ENCODE measurements at places on chromosomes 16 and 17.

- no peak for DNase-seq
Observed at GRCh38 chr16:56211435-56211981, 20.2 kb downstream of the GNAO1 start.

- DNase-seq = no peak
Observed at GRCh38 chr17:7248796-7249195, 2.7 kb downstream of the CTDNEP1 start.

DNA sequence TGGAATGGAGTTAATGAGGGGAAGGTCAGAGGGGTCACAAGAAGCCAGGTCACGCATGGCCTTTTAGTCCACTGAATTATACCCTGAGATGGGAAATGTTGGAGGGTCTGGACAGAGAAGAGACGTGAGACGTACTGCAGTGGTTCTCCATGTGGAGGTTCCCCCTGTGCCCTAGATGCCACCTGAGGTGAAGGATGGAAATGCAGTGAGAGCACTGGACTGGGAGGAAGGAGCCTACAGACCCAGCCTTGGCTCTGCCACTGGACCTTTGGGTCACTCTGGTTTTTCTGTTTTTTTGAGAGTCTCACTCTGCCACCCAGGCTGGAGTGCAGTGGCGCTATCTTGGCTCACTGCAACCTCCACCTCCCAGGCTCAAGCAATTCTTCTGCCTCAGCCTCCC lies 1.8 kb upstream of the PLSCR3 start:
- no peak for DNase-seq

- no peak for DNase-seq
Observed at GRCh38 chr16:19291475-19291874, 5.9 kb downstream of the CLEC19A start.

DNA sequence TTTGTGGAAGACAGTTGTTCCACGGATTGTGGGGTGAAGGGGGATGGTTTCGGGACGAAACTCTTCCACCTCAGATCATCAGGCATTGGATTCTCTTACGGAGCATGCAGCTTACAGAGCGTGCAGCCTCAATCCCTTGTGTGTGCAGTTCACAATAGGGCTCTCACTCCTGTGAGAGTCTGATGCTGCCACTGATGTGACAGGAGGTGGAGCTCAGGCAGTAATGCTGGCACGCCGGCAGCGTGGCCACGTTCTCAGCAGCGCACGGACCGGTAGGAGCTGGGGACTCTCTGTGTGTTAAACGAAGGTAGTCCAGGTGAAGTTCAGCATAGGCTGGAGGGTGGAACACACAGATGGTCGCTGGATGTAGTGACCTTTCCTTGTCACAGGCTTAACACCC lies 37.8 kb downstream of the SEC14L1 start:
- DNase-seq = no peak

GRCh38 chr16:78759596-78759995 lies 660.1 kb downstream of the WWOX start:
- no peak for DNase-seq

GRCh38 chr17:29611351-29612093 lies 11.2 kb downstream of the CORO6 start:
- no peak for DNase-seq

DNA sequence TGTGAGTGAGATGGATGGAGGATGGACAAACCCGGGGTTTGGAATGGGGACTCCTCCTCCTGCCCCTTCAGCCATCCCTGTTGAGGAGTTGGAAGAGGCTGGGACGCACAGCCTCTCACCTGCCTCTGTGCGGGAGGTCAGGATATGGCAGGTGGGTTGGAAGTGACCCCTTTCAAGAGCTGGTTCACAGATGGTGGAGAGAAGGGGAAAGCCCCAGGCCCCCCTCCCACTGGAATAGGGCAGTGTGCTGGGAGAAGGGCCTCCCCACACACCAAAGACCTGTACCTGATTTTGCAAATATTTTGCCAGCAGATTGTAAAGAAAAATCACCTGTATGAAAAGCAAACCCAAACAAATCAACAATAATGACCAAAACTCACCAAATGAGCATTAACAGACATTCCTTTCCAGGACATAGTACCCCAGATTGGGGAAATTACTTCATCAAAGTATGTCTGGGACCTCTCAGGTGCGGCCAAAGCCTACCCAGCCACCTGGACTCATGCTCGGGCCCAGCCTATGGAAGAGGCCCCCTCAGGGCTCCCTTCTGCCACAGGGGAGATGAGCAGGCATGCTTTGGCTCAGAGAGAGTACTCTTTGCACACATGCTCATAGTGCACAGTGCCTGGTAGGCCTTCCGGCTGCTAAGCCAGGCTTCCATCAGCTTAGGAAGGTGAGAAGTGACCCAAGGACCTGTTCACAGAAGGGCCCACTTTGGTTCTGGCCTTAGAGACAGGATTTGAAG lies 7.8 kb downstream of the SLC47A2 start:
- DNase-seq = no peak

- DNase-seq = peak; percentile 61
Observed at GRCh38 chr17:78313735-78314648, 45.9 kb downstream of the SOCS3 start.

DNA sequence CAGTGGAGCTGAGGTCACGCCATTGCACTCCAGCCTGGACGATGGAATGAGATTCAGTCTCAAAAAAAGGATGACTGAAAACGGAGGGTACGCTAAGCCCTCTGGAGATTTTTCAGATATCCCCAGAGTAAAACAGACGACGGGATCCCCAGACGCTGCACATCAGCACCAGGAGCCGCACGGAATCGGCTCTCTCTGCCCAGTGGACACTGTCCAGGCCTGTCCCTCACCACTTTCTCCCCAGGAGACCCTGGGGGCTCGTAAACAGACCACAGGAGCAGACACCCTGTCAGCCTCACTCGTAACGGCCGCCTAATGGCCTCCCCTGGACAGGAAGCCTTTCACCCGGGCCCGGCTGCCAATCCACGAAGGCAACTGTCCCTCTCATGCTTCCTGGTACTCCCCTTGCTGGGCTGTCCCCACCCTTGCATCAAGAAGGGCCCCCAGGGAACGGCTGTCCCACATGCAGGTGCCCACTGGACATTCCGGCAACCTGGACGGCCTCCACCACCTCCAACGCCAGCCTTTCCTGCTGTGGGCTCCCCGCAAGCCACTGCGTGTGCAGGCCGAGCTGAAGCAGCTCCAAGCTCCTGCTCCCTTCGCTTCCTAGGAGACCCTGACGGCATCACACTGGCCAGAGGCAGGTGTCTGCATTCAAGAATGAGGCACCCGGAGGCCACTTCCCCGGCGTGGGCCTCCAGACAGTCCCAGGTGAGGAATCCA lies 74.3 kb downstream of the TIMM22 start:
- DNase-seq = no peak

- peak; percentile 72 for DNase-seq
Observed at GRCh38 chr17:48335858-48336500, 94.0 kb downstream of the SKAP1 start.

DNA sequence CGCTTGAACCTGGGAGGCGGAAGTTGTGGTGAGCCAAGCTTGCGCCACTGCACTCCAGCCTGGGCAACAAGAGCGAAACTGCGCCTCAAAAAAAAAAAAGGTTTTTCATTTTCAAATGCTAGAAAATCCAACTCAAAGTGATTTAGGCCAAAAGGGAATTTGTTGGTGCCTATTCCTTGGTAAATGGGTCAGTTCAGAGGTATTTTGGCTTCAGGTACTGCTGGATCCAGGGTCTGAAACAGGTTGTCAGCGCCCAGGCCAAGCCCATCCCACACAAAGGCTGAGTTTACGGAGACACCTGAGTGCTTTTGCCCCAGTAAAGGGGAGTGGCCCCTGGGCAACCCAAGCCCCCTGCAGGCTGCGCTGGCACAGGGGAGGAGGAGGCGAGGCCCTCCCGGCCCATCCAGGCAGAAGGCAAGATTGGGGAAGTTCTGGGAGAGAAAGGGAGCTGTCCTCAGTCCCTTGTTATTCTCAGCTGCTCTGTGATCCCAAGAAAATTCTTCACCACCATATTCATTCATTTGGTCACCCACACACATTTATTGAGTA lies 8.5 kb upstream of the JPH3 start:
- DNase-seq = no peak
